MG63 (cell line): ENCODE measurements at places on chromosomes 2 and 18. TPM values are rescaled to one million over a fixed set of nuclear protein-coding genes. Genes with fewer than 3 reads are reported as not detected.

GRCh38 chr2:199717587-199717907 is 133.4 kb downstream of the FTCDNL1 start:
- DNase-seq = no peak

DNA sequence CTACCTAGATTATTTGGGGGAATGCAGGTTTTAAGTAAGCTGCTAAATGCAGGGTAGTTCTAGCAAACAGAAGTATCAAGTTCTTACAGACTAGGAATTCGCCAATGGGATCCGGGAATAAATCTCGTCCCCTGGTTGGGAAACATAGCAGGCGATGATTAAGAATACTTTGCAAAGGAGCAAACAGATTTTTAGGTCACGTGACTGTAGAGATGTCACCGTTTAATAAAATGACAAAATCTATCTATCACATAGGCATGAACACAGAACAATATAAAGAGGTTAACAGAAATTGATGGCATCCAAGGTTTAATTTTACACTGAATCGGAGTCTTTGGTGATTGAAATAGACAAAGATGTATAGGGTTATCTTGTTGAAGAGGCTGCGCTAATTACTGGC is 664.1 kb downstream of the BCL11A start:
- no peak for DNase-seq

- DNase-seq = no peak
Observed at GRCh38 chr2:64173156-64174135, 29.2 kb upstream of the PELI1 start.

DNA sequence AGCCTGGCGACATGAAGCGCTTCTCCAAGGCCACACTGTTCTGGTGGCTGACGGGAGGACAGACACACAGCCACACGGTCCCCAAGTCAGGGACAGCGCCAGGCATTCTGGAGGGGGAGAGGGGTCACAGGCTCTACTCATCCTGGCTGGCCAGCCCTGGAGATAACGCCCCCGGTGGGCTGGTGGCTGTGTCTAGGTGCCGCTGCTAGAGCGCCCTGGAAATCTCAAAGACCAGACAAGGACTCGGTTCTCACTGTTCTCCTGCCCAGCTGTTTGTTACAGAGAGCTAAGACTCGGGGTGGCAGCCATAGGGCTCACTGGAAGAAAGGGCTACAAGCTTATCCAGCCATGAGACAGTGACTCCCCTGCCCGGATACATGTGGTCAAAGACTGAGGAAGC is 72.0 kb downstream of the KCNF1 start:
- DNase-seq = no peak

EGR4 gene
- total RNA-seq = not detected in 2 replicates

CERKL gene
- total RNA-seq = not detected in 2 replicates

CFAP65 gene
- total RNA-seq = 0.03 TPM in 1 of 2 replicates, not detected in the other
